Stimulated activated CD8-positive, alpha-beta memory T cell treated with anti-CD3 and anti-CD28 coated beads, Interleukin-4, amount 100 ng/mL, for 48 hours (primary cell): ENCODE measurements at places on chromosomes 16 and 17.

DNA sequence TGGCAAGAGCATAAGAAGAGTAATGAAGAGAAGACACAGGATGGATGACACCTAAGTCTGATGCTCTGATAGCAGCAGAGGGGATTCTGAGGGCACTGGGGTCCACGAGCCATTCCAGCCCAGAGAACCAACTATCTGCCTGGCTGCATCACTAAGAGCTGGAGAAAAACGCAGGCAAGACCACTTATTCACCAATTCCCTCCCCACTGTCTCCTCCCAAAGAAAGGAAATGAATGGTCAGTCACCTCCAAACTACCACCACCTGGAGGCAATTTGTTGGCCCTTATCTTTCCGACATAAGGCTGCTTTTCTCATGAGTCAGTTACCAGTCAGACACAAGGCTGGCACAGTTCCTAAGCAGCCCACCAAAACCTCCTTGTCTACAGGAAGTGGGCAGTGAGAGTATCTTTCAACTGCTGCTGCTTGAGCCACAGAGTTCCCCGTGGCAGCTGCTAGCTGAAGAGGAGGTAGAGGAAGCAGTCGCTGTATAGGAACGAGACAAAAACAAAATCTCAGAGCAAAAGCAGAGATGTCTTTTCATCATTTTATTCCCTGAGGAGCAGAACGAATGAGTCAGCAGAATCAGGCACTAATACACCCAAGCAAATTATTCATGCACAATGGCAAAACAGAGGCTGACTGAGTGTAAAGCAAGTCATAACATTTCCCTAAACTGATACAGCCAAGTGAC lies 111.1 kb downstream of the SMG6 start:
- peak; percentile 77 for DNase-seq

DNA sequence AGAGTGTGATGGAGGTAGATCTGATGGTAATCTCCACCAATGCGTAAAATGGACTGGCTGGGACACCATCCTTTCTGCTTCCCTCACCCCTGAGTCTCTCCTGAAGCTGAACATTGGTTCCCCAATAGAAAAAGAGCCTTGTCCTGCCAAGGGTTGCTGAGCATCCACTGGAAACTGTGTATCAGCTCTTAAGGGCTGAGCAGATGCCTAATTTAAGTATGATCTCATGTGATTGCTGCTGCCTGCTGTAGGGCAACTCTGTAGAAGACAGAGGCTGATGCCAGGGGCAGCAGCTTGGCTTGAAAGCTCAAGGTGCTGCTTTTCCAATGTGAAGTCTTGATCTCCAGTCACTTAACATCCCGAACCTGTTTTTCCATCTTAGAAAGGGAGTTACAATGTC lies 310.3 kb upstream of the CCL2 start:
- no peak for DNase-seq

- DNase-seq = peak; percentile 73
Measured at GRCh38 chr17:2343421-2343820, 6.1 kb downstream of the SGSM2 start.

DNA sequence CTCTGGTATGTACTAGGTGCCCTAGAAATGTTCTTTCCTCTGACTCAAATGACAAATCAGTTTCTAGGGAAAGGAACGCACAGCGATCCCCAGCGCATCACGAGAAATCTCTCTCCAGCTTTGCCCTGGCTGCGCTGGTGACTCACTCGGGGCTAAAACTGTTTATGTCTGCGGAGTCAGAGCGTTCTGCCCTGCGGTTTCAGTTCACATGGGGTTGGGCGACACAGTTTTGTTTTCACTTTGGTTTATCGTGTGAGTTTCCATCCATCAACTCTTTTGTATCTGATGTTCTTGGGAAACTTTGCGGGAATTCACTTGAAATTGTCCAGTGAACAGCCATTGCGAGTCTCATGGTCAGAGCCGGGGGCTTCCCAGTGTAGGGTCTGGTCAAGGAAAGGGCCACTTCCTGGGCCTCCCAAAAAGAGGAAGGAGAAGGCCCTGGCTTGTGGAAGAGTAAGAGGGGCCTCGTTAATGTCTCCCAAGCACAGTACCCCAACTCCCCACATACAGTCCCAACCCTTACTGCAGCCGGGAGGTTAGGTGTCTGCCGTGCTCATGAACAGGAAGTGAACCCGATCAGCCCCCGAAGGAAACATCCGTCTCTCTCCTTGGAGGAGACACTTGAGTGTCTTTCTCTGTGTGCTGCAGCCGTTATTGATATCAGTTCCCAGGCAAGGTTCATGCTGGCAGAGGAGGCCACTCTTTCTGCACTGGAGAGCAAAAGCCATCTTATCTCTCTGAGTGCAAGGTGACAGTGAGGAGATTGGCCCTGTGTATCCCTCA lies 643.2 kb downstream of the WWOX start:
- DNase-seq = peak; percentile 82

- DNase-seq = no peak
Measured at GRCh38 chr16:70702624-70703023, 16.8 kb upstream of the MTSS2 start.

- no peak for DNase-seq
Measured at GRCh38 chr16:12093902-12094301, 117.4 kb downstream of the SNX29 start.

DNA sequence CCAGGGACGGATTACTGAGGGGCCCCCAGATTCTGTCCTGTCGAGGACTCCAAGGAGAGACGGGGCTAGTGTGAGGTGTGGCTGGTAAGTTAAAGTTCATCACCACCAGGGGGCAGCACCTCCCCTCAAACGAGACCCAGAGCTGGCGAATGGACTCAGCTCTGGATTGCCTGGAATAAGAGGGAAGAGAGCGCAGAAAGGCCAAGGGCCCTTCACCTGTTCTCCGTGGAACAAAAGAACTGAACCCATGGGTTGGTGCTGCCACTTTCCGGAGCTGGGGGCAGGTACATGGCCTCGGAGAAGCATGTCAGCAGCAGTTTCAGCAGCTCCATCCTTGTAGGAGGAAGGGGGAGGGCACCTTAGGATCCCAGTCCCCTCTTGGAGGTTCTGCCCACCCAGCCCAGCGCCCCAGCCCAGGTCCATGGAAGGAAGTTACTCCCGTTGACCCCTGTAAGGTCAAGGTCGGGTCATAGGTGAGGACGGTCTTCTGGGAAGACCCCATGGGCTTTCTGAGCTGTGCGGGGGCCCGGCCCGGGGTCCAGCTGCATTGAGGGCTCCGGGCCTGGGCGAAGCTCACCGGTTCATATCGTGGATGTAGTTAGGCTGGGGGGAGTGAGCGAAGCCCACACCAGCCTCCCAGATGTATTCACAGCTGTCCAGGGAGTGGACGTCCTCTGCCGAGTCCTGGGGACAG lies 10.8 kb downstream of the HID1 start:
- DNase-seq = peak; percentile 94

GRCh38 chr17:31391496-31391949 lies at the start of gene RAB11FIP4:
RAB11FIP4 (plus strand) TSS chr17:31391675; CDS start chr17:31391853, 178 bp downstream.
- peak; percentile 30 for DNase-seq

DNA sequence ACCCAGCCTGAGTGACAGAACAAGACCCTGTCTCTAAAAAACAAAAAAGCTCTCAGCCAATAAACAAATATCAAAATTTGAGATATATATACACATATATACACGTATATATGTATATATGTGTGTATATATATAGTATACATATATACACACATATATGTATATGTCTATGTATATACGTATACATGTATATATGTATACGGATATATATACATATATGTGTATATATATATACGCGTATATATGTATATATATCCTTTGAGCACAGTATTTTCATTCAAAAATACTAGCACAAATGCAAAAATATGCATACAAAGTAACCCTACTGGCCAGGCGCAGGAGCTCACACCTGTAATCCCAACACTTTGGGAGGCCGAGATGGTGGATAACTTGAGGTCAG lies 13.0 kb downstream of the MTMR4 start:
- DNase-seq = no peak

DNA sequence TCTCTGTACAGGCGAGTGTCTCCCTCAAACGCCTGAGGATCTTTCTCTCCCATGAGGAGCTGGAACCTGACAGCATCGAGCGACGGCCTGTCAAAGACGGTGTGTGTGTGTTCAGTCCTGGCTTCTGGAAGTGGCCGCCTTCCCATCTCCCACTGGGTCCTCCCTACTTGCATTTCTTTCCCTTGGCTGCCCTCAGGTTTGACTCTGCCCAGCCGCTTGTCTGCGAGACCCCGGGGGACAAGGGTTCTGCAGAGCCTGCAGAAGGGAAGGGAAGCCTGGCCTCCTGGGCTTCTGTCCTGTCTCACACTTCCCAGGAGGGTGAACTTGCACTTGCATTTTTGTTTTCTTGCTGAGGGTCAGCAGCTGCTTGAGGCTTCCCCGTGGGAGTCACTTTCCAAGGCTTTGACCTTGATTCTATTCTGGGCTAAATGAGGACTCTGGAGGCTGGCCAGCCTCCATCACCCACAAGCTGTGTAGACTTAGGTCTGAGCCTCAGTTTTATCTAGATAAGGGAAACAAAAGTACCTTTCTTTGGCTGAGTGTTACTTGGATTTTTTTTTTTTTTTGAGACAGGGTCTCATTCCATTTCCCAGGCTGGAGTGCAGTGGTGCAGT lies 122.3 kb downstream of the ABCC1 start:
- no peak for DNase-seq

DNA sequence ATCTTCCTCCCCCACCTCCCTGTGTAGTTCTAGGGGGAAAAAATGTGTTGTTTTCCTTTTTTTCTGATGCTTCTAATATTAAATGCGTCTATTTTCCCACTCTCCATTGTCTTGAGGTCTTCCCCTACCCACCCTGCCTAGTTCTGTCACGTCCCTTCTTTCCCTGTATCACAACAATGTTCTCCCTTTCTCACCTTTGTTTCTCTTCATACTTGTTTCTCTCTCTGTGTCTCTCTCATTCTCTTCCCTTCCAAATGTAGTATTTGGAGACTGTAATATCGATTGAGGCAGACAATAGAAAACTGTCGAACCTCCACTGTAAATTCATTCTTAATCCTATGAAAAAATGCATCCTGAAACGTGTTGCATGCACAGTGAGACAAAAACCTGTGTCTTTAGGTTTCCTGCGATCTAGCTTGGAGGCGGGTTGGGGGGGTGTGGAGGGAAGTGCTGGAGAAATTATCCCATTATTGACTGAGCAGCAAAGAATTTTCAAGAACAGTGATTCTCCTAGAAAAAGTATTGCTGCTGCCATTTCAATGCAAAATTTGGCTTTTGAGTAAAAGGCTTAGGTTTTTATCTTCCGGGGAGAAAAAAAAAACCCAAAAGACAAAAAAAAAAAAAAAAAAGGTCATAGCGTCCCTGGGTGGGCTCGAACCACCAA lies 1.3 kb upstream of the PSMB3 start:
- no peak for DNase-seq

GRCh38 chr16:68400083-68400923 lies 48.0 kb downstream of the SMPD3 start:
- DNase-seq = peak; percentile 46

GRCh38 chr17:34299956-34300577 lies 14.5 kb downstream of the CCL11 start:
- no peak for DNase-seq

DNA sequence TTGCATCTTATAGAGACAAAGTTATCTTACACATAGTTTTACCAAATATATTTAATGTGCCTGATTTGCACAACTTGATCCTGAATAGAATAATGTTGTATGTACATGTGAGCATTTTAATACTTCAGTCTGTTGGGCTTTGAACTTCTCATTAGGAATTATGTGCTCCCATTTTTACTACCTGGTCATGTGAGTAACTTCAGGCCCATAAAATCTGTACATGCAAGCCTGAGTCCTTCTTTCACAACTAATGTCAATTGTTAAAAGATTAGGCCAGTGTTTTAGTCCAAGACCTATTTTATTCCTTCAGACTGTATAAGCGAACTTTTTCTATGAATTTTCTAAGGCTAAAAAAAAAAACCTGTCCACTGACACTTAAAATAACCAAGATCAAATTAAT lies 715.4 kb downstream of the CDH8 start:
- no peak for DNase-seq

GRCh38 chr17:64102627-64103390 lies 27.1 kb downstream of the ERN1 start:
- no peak for DNase-seq

DNA sequence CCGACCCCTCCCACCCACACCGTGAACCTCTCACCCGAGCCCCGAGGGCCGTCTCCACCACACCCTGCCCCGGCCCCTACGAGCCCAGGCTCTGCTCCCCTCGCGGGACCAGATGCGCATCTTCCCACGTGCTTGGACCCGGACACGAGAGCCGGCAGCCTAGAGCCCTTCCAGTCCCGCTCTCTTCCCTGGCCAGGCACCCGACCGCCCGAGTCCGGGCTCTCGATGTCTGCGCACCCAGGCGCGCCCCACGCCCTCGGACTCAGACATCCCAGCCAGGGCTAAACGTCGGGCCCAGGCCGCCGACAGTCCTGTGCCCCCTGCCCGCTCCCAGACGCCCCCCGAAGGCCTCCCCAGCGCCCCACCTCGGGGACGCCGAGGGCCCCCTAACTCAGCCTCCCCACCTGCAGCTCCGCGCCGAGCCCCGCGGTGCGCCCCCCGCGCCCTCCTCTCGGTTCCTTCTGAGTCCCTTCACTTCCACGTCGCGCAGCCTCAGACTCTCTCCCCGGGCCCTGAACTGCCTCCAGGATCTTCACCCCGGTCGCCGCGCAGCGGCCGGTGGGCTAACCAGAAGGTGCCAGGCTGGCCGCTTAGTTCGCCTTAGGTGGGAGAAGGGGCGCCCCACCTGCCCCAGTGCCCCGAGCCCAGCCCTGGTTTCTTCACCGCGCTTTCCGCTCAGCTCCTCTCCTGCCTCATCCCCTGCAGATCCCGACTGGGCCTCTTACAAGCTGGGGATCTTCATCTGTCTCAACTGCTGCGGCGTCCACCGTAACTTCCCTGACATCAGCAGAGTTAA lies 688 bp downstream of the ADAP2 start:
- no peak for DNase-seq

- no peak for DNase-seq
Measured at GRCh38 chr16:27210174-27210573, 6.8 kb downstream of the KDM8 start.

GRCh38 chr17:39944393-39944711 lies 16.8 kb downstream of the LRRC3C start:
- DNase-seq = no peak

DNA sequence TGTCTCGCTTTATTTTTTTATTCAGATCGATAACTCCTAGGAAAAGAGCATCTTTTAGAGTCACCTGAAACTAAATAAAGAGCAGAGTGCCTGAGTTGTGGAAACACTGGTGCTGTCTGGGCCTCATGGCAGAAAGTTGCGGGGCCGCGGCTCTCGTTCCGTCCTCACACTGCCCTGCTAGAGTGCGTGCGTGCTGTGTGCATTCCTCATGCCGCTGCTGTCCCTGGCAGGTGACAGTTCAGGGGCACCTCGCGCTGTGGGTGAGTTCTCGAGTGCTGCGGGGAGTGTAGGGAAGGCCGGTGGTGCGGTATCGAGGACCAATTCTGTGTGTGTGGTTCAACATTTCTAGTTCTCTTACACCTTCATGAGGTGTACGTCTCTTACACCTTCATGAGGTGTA lies 136.6 kb downstream of the RPTOR start:
- DNase-seq = no peak

GRCh38 chr17:28392491-28392890 lies 13.5 kb downstream of the SLC46A1 start:
- DNase-seq = no peak

- no peak for DNase-seq
Measured at GRCh38 chr17:29073045-29073444, 30.1 kb downstream of the PIPOX start.

GRCh38 chr17:31413874-31414549 lies 22.5 kb downstream of the RAB11FIP4 start:
- no peak for DNase-seq
